ENCODE measurements at places on chromosomes 6 and 20.

DNA sequence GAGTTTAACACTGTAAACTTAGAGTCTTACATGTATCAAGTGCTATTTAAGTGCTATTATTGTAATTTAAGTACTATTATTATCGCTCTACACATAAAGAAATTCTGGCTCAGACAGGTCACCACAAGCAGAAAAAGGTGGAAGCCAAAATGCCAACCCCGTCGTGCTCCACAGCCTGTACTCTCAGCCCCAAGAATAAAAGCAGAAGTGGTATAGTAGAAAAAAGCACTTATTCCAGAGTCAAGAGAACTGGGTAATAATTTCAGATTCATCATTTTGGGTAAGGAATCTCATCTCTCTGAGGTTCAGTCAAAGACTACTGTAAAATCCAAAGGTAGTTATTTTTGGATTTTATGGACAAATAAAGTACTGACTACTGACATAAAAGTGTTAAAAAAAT is 943 bp downstream of the ZUP1 start:
- DNase-seq = no peak

DNA sequence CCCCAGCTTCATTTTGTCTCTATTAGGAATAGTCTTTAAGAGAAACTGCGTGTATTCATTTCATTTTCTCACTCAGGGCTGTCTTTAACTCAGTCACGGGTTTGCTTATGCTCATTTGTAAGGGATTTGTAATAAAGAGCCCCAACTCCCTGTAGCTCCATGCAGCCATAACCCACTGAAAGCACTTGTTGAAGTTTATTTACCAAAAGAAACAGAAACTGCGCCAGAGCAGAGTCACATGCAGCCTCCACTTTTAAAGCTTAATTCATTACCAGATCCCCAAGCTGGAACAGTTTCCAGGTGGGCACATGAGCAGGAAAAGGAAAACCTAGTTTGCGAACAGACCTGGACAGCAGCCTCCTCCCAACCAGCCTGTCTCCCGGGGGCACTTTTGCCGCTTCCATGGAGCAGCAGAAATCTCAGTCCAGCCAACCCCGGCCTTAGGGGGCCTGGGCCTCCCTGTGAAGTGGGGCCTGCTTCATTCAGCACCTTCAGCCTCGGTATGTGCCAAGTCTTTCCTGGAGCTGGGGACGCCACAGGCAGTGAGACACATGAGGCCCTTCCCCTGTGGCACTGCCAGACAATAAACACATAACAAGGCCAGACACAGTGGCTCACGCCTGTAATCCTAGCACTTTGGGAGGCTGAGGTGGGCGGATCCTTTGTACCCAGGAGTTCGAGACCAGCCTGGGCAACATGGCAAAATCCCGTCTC is 4.5 kb downstream of the BCAS4 start:
- DNase-seq = no peak

- DNase-seq = no peak
These were observed 127.0 kb downstream of the PXDC1 start for GRCh38 chr6:3624250-3625136.

GRCh38 chr6:151216804-151217203 is 23.0 kb upstream of the AKAP12 start:
- no peak for DNase-seq

DNA sequence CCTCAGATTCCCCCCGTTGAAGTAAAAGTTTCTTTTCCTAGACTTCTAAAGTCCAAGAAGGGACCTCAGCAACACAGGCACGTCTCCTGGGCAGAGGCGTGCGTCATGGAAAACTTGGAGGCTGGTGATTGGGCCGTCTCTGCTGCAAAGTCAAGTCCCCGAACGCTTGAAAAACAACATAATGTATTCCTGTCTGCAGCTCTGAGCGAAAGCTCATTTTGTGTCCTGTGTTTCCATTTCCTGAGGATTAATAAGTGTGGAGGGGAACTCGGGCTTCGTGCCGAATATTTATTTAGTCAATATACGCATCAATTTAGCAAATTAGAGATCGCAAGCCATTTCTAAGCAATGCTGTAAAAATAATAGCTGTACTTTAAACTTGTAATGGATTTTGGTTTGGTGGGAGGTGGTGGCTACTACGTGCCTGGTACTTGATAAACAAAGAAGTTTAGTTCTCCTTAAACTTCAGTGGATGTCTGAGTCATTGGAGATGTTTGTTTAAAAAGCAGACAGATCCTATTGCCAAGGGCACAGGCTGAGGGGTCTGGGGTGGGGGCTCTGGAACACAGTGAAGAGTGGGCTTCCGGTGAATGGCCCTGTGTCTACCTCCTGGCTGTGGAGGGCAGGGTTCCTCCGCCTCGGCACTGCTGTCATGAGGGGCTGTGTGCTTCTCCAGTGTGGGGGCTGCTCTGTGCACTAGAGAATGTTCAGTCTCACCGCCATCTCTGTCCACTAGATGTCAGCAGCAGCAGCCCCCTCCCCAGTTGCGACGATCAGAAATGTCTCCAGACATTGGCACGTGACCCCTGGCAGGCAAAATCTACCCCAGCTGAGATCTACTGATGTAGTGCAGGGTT is 21.8 kb downstream of the PCK1 start:
- DNase-seq = peak; percentile 34

DNA sequence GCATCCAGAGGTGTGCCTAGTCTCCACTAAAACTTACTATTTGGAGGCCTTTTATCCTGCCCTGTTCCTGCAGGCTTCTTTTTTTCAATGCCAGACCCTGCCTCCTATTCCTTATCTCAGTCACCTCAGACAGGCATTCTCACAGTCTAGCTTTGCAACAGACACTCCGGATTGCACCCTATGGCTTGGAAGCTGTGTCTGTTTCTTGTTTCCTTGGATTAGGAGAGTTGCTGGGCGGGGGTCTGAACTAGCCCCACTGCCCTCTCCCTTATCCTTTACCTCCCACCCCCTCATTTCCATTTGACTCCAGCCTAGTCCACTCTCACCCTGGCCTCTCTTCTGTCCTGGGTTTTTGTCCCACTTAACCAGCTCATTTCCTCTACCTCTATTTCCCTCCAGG is 228.1 kb upstream of the CITED2 start:
- no peak for DNase-seq

DNA sequence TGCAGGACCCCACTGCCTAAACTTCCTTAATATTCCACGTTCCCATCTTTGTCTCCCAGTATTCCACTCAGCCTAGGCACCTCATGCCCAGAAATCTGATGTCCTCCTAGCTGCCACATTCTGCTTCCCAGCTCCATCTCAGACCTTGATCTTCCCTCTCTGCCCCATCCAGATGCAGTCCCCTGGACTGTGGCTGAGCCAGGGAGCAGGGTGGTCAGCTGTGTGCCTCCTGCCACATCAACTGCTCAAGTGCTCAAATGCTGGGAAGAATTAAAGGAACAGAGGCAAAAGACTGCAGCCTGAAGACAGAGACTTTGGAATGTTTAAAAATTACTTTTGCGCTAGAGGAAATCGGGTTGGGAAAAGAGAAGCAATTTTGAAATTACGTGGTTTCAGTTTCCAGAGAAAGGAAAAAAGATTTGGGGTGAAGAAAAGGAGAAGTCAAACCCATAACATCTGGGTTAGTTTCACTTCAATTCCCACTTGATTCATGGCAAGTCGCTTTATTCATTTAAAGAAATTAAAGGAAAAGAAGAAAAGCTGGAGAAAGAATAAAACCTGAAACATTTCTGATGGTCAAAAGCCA is 704.8 kb downstream of the PTPRT start:
- no peak for DNase-seq

- DNase-seq = no peak
These were observed 24.8 kb downstream of the SUN5 start for GRCh38 chr20:32979201-32979998.

- DNase-seq = no peak
These were observed 77.0 kb upstream of the MAP3K7 start for GRCh38 chr6:90663873-90664272.

GRCh38 chr6:72950114-72950860 is 275.0 kb downstream of the KHDC1L start:
- DNase-seq = peak; percentile 85

- DNase-seq = no peak
These were observed 7.3 kb upstream of the CBFA2T2 start for GRCh38 chr20:33482581-33482980.

DNA sequence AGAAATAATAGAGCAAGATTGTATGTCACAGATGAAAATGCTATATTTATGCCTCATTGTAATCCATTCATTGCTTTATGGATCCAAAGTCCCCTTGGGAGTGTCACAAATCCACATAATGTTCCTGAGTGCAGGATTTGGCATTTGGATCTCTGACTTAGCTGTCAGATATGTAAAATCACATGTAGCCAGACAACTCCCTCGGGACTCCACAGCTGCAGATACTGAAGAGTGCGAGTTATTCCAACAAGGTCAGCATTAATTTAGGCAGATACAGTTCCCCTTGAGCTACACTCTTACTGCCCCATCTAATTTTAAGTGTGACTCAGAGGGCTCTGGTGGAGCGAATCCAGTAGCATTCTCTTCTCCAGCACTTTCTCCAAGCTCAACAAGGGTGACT is 433.2 kb downstream of the CD83 start:
- no peak for DNase-seq

DNA sequence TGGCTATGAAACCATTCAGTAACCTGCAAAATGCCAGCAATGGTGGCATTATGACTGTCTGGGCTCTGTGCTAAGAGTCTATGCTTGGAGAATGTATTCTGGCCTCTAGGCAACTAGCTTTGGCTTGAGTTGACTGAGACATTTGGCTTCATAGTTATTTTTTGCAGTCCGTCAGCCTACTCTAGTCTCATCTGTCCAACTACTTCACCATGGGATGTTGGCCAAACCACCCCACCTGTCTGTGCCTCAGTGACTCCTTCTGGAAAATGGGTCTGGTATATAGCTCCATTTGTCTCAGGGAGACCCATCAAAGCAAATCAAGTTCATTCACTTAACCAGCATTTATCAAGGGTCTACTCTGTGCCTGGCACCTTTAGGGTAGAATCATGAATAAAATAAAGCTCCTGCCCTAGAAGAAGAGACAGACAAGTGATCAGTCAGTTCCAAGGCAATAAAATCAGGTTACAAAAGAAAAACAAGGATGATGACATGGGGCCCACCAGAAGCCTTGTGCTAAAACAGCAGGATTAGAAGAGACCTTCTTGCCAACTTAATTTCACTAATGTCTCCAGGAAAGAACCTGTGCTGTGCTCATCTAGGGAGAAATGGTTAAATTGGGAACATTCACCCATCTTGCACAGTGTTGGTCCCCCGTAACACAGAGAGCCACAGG is 102.4 kb upstream of the ARMC2 start:
- DNase-seq = no peak

GRCh38 chr20:9912858-9913434 is 74.1 kb upstream of the PAK5 start:
- peak; percentile 63 for DNase-seq

DNA sequence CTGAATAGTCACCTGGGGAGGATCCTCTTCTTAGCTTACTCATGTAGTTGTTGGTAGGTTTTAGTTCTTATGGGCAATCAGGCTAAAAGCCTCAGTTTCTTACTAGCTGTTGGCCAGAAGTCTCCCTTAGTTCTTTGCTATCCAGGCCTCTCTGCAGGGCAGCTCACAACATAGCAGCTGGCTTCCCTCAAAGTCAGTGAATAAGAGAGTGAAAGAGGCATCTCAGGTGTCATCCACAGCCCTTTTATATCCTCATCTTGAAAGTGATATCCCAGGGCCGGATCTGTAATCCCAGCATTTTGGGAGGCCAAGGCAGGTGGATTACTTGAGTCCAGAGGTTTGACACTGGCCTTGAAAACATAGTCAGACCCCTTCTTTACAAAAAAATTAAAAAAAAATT is 42.1 kb upstream of the FOXA2 start:
- DNase-seq = no peak

DNA sequence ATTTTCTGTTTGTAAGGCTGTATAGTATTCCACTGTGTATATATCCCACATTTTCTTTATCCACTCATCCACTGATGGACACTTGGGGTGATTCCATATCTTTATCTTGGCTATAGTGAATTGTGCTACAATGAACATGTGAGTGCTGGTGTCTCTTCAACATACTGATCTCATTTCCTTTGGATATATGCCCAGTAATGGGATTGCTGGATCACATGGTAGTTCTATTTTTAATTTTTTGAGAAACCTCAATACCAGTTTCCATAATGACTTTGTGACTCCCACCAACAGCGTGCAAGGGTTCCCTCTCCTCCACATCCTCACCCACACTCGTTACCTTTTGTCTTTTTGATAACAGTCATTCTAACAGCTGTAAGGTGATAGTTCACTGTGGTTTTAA is 166.0 kb downstream of the ARHGAP18 start:
- DNase-seq = peak; percentile 49

GRCh38 chr20:62624325-62624690 is 18.0 kb upstream of the SLCO4A1 start:
- DNase-seq = no peak

DNA sequence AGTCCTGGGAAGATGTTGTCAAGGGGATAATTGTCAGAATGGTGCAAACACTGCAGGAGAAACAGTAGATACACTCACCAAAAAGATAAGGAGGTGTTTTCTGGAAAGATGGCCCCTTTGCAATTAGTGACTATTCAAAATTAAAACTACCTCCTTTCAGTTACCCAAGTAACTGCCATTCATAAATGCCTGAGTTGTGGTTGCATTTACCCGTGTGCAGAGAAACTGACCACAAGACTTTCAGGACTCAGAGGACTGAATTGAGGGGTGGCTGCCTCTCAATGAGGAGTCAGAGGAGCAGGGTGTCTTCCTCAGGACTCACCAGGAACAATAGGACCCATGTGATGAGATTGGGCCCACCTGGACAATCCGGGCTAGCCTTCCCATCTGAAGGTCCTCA is 39.0 kb downstream of the GCM1 start:
- DNase-seq = no peak

GRCh38 chr20:46624946-46625345 is 26.3 kb downstream of the SLC13A3 start:
- no peak for DNase-seq

DNA sequence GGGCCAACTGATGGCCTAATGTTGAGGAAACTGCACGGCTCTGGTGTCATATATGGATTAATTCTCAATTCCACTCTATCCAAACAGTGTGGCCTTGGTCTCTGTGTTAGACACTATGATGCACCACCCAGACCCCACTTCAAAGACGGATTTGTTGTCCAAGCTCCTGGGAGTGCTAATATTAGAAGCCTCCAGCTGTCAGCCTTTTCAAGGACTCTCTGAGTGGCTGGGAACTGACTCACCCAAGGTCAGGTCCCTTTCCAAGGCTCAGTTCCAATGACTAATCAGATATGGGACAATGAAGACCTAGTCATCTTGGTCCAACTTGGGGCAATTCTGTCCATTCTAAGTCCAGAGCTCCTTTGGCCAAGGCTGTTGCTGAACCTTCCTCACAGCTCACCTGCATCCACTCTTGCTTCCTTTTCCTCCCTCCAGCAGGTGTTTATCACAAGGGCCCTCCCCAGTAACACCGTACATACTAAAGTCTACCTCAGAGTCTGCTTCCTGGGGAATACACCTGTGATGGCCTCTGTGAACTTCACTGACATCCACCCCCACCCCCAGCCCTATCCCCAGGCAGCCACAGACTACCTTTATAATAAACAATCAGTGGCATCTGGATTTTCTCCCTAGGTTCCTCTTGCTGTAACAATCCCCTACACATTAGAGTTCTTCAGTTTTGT is 7.2 kb upstream of the IL20RA start:
- no peak for DNase-seq

GRCh38 chr6:110067837-110068591 is 89.9 kb downstream of the GPR6 start:
- DNase-seq = peak; percentile 7

GRCh38 chr6:7050004-7050403 is 57.8 kb upstream of the RREB1 start:
- no peak for DNase-seq

- no peak for DNase-seq
These were observed 23.3 kb upstream of the BMP2 start for GRCh38 chr20:6744180-6744579.

- no peak for DNase-seq
These were observed 78.5 kb upstream of the ASF1A start for GRCh38 chr6:118815495-118815894.
